ENCODE measurements at places on chromosomes 2 and 18. TPM values are rescaled to one million over a fixed set of nuclear protein-coding genes. Genes with fewer than 3 reads are reported as not detected.

GRCh38 chr18:35653392-35654135, 72.0 kb downstream of the GALNT1 start:
- no peak for DNase-seq

DNA sequence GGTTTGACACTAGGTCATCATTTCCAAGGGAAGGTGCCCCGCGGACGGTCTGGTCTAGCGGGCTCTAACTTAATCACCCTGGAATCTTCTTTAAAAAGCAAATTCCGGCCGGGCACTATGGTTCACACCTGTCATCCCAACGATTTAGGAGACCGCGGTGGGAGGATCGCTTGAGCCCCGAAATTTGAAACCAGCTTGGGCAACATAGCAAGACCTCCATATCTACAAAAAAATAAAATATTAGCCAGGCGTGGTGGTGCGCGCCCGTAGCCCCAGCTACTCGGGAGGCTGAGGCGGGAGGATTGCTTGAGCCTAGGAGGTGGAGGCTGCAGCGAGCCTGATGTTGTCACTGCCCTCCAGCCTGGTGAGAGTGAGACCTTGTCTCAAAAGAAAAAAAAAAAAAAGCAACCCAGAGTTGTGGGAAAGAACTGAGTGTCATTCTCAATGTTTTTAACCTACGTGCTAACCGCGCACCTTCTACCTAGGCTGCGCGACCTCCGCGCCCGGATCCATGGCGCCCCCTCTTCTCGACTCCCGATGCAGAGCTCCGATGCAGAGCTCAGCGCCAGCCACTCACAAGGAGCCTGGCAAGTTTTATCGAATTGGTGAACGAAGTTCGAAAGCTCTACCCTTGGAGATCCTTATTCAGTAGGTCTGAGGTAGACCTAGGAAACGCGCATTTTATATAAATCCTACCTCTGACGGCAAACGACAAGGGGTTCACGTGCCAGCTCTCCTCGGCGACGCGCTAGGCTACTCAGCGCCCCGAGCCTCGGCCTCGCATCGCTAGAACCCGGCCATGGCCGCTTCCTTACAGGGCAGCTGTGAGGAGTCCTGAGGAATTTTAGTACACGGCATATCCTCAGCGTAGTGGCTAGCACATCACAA, 888 bp upstream of the TWSG1 start:
- no peak for DNase-seq

- DNase-seq = no peak
These were observed 5.6 kb downstream of the ARL4C start for GRCh38 chr2:234491281-234491680.

DNA sequence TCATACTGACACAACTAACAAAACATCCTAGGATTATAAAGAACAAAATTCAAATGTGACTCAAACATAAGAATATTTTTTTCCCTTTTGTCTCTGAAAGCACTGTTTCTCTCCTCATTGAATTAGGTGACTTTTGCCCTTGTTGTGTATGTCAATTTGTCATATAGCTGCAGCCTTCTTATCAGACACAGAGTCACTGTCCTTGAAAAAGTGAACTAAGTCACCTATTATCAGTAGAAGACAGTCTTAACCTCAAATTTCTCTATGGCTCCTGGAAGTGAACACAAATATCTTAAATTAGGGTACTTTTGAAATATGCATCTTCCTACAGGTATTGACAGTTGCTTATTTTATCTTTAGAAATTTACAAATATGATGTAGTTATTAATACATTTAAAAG, 360.6 kb downstream of the NBAS start:
- DNase-seq = no peak

DNA sequence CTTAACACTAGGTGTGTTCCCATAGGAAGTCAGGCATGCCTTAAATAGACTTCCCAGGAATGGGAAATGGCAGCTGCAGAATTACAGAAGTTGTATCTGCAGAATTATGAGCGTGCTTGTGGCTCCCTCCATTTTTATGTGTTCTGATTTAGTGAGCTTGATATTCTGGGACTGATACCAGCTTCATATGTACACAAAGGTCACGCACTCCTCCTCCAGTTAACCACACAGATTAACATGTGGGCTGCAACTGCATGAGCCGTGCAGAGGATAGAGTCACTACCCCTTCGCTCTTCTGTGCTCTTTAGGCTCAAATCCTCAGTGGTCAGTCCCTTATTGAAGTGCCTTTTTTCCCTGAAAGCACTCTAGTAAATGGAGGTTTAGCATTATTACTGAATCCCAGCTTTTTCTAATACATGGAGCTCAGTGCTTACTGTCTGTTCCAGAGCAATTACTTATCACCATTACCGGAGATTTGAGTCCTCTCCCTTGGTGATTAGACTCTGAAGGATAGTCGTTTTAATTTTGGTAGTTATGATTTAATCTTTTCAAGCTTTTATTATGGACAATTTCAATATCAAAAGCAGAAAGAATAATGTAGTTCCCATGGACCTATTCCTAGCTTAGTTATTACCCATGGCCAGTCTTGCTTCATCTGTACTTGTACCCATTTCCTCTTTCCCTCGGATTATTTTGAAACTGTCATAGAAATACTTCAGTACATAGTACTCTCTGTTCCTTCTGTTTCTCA, 238.3 kb downstream of the PRKCE start:
- no peak for DNase-seq

- DNase-seq = no peak
These were observed 672.1 kb upstream of the FANCL start for GRCh38 chr2:58913082-58913726.

DNA sequence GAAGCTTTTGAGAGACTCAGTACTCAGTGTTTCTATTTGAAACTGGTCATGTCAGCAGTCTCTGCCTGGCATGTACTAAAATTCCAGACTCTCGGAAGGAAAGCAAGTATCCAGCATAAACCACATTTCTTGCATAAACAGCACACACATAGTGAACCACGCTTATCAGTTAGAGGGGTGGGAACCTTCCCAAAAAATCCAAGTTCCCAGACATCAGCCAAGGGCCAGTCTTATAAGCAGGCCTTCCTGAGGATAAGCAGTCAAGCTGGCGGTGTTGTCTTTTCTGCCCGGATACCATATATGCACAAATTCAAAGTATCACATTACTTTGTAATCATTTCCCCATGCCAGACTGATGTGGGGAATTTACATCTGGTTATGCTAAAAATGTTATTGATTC, 73.6 kb downstream of the ST6GAL2 start:
- DNase-seq = no peak

Gene IL1RL2
- not detected for total RNA-seq

GRCh38 chr2:120398996-120399888, 53.3 kb downstream of the INHBB start:
- no peak for DNase-seq

Gene FBXO41
- total RNA-seq = 33.6 TPM

Gene HNRNPLL
- 50.5 TPM for total RNA-seq

Gene LYG2
- not detected for total RNA-seq

Gene EPB41L3
- total RNA-seq = 1.9 TPM

Gene PHOSPHO2
- total RNA-seq = 6.3 TPM

- DNase-seq = no peak
These were observed 134.1 kb downstream of the ACOXL start for GRCh38 chr2:110866466-110866865.

GRCh38 chr2:118055512-118056164, 32.6 kb upstream of the INSIG2 start:
- no peak for DNase-seq

DNA sequence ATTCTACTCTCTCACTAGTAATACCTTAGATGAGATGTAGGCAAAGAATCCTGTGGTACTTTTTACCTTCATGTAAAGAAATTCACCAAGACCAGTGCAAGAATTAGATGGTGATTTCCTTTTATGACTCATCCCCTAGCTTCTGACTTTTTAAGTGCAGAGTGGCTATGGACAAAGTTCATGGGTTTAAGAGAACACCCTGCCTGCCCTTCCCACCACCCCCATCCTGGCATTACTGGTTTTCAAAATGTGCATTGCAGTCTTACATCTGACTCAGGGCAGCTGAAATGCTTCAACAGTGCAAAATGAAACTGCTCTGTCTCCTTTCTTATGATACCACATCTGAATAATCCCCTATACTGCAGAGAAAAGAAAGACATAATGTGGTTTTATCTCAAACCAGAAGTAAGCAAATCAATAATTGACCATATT, 22.6 kb downstream of the MAIP1 start:
- DNase-seq = no peak

GRCh38 chr2:165054652-165055051, 99.3 kb upstream of the SLC38A11 start:
- no peak for DNase-seq

- no peak for DNase-seq
These were observed 253.4 kb downstream of the CLIP4 start for GRCh38 chr2:29368659-29369040.

DNA sequence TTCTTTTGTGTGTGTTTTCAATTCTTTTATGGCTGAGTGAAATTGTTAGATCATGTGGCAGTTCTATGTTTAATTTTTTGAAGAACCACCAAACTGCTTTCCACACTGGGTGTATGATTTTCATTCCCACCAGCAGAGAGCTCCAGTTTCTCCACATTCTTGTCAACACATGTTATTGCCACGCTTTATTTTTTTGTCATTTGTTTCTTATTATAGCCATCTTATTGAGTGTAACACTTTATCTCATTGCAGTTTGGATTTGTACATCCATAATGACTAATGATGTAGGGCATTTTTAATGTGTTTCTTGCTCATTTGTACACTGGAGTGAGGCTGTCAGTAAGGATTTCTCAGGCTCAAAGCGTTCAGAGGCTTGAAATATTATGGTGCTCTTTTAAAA, 184.2 kb downstream of the PIEZO2 start:
- no peak for DNase-seq

GRCh38 chr18:70469916-70470315, 181.1 kb downstream of the SOCS6 start:
- no peak for DNase-seq

DNA sequence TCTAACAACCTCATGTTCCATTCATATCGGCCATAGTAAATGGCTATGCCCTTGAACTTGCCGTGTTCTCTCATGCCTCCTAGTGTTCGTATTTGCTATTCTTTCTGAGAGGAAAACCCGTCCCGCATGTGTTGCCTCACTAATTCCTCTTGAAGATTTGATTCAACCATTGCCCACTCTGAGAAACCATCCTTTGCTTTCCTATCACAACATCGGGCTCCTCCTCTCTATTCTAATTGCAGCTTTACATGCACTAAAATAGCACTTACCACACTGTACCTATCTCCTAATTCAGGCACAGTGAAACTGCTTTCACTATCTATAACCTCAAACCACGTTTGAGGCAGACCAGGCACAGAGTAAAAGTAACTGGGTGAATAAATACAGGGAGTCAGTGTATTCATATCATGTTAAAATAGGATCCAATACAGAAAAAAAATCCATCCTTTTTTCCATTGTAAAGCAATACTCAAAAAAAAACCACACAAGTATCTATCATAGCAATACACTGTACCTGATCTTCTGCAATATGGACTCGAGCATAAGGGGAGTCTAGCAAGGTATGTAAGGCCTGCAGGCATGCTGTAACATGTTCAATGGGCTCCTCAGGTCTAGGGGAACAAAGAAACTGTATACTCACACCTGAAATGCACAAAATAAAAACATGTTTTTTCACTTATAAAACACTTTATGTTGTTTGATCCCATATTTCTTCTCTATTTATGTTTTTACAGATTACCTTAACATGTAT, 39.0 kb upstream of the STRN start:
- no peak for DNase-seq

Gene STK39
- 27.3 TPM for total RNA-seq

DNA sequence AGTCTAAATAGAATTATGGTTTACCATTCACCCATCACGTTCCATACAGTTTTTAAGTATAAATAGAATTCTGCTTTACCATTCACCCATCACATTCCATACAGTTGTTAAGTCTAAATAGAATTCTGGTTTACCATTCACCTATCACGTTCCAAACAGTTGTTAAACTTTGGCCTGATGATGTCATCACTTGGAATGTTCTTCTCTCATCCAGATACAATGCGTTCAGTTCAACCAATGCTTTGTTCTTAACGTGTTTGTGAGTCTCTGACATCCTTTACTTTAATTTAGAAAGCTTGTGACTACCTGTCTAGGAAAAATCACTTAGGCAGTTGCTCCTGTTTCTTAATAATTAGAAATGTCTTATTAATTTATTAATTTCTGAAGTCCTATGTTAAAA, 236.3 kb upstream of the RASGRP3 start:
- no peak for DNase-seq

Gene EPHA4
- total RNA-seq = 36.4 TPM

Gene FOXI3
- not detected for total RNA-seq

Gene ZBTB7C
- not detected for total RNA-seq

- DNase-seq = no peak
These were observed 18.8 kb upstream of the TMX3 start for GRCh38 chr18:68733707-68734106.

DNA sequence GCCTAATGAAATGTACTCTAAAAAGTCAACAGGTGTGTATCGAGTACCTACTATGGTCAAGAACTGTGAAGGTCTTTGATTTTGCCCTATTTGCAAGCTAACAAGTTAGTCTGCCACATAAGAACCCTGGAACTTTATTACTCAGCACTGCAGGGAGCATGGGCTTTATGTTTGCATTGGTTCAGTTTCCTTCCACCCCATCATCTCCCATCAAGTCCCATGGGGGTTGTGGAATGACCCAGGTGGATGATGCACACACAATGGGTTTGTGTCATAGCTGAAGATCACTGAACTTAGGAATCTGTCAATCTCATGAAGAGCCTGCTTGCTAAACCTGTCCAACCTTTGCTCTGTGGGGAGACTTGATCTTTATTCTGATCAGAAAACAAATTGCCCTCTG, 265.5 kb downstream of the RPRM start:
- DNase-seq = no peak

GRCh38 chr18:74905247-74905646, 303.7 kb downstream of the PTGR3 start:
- DNase-seq = no peak

GRCh38 chr2:23595601-23596251, 210.7 kb downstream of the KLHL29 start:
- DNase-seq = no peak

Gene CHRNG
- not detected for total RNA-seq

DNA sequence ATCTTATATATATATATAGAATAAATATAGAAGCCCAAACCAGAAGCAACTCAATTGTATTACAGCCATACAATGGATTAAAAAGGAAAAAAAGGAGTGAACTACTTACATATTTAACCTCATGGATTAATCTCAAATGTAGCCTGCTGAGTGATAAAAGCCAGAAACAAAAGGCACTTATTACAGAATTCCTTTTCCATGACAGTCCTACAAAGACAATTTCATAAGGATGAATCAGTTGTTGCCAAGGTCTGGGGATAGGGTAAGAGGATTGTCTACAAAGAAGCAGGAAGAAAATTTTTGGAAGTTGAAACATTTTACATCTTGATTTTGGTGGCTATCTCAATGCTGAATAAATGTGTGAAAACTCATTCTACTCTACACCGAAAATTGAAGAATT, 103.9 kb upstream of the DCC start:
- DNase-seq = no peak

Gene FAM237A
- not detected for total RNA-seq

All from activated naive CD8-positive, alpha-beta T cell treated with anti-CD3 and anti-CD28 coated beads, Interleukin-2, amount 10 ng/mL, durations not matched to agents 7 days and 5 days (primary cell).